Common myeloid progenitor, CD34-positive (primary cell): ENCODE measurements at places on chromosomes 12 and 14.

- DNase-seq: peak; percentile 47
Observed at GRCh38 chr12:123250471-123251383, 17.5 kb downstream of the MTRFR start.

DNA sequence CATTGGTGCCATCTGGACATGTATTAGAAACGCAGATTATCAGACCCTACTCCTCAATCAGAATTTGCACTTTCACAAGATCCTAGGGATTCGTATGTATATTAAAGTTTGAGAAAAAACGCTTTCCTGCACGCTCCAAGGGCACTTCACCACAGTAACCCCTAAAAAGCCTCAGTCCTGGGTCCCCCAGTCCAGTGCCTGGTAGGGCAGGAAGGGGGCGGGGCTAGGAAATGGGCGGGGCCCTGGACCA, 369 bp downstream of the DEPDC4 start:
- DNase-seq: no peak

- no peak for DNase-seq
Observed at GRCh38 chr12:32116897-32117296, 10.2 kb downstream of the BICD1 start.

DNA sequence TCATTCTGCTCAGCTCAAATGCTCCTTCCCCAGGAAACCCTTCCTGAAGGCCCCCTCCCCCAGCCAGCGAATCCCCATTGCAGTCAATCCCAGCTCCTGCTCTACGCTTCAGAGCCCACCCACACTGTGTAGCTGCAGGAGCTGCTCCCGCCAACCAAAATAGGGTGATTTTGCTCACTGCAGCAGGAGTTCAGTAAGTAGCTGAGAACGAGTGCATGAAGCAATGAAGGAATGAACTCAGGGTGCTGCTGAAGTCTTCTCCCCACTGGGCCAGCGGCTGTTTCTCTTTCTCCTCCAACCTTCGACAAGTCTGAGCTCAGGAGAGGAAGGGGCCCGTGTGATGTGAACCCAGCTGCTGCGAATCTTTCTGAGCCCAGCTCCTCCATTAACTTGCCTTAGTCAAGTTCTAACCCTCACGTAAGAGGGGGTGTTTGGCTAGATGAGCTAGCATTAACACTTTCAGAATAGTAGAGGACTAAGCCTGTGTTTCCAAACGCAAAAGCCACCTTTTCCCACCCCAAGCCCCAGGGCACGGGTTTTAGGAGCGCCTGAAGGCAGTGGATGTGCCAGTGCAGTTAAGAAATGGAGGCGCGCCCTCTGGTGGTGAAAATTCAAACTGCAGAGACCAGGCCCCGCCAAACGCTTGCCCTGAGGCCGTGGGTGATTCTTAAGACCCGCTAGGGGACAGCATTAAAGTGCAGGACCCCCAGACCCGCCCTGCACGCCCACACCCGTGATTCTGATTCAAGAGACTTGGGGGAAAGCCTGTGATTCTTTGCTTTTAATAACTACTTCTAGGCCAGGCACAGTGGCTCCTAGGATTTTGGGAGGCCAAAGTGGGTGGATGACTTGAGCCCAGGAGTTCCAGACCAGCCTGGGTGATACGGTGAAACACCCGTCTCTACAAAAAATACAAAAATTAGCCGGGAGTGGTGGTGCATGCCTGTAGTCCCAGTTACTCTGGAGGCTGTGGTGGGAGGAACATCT, 11.9 kb upstream of the SERPINA4 start:
- DNase-seq: peak; percentile 49

GRCh38 chr14:66111891-66112290, 374.3 kb upstream of the CCDC196 start:
- no peak for DNase-seq

DNA sequence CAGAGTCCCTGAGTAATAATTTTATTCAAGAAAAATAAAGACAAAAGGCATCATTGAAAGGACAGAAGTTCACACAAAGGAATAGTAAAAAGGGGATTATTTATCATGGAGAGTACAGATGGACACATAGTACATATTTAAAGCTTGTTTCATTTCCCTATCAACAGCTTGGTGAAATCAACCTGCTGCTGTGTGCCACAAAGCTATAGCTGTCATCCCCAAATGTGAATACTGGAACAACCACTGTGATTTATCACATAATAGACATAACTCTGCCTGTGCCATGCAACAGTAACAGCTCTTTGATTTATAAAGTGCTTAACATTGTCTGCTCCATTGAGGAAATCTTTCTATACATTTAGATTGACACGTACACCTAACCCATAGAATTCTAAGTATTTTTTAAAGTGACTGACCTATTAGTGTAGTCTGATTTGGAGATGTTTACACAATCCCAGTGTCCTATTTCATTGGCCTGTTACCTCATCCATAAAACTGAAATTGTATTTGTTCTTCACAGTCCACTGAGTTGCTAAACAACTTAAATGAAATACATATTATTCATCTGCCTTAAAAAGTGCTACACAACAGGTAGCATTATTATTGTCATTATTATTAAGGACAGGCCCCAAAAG, 3.3 kb downstream of the NEMF start:
- DNase-seq: no peak

DNA sequence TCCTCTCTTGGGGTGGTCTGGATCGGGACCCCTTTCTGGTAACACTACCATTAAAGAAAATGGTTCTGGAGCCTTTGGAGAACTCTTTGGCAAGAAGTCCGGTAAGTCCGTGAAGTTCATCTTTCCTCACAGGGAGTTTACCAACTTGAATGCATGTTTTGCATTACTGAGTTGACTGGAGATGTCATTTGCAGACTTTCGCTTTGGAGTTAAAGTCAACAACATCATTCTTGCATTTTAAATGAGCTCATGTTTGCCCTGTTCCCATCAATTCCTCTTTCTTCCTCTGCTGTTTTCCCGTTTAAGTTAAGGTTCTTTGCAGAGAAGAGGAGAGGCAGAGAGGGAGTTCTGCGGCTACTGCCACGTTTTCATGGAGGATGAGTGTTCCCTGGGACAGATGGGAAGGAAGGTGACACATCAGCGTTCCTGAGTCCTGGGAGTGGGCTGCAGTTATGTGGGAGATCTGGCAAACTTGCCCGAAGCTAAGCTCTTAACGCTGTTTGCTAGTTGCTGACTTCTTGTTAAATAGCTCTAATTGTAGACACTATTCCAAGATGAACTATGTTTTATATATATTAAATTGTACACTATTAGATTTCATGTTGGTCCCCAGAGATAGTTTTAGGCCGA, 18.8 kb upstream of the PRICKLE1 start:
- DNase-seq: no peak

DNA sequence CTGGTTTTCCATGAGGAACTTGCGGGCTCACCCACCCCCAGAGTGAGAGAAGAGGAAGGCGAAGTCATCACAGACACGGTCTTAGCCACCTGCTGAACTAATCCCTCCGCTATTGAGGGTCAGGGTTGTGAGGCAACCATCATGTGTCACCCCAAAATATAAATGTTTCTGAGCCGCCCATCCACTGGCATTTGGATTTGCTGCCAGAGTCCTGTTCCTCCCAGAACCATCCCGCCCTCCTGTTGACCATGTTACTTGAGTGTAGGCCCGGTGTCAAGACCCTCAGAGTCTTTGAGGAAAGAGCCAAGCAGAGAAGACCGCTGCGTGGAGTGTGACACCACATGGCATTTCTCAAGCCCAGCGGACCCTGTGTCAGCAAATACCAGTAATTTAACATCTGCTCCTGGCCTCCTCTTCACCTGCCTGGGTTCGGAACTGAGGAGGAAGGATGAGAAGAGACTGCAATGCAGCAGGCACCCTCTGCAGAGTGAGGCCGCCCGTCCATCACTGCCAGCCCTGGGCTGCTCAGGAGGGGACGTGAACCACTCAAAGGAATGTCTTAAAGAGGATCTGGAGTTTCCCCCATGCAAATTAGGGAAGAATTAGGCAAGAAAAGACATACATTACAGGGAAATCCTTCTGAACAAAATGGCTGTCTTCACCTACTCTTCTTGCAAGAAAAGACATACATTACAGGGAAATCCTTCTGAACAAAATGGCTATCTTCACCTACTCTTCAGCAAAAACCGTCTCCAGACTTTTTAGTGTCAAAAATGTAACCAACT, 100.4 kb downstream of the FBXL14 start:
- no peak for DNase-seq

- DNase-seq: no peak
Observed at GRCh38 chr12:117485984-117486839, 124.8 kb upstream of the NOS1 start.

DNA sequence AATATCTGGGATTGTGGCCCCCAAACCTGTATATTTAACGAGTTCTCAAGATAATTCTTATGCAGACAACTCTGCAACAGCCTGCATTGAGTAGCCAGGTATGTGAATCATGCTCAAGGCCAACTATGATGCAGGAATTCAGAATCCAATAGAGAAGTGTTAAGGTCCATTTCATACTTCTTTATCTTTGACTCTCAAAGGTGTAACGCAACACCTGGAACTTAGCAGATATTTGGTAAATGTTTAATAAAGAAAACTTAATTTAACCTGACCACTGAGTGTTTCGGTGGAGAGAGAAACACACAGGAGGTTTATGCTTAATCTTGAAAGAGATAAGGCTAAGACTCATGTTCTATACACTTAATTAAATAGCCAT, 156.5 kb upstream of the PLEKHG7 start:
- DNase-seq: no peak

- DNase-seq: no peak
Observed at GRCh38 chr12:23929906-23930305, 19.6 kb downstream of the SOX5 start.

- no peak for DNase-seq
Observed at GRCh38 chr14:92679246-92679645, 69.2 kb downstream of the LGMN start.

DNA sequence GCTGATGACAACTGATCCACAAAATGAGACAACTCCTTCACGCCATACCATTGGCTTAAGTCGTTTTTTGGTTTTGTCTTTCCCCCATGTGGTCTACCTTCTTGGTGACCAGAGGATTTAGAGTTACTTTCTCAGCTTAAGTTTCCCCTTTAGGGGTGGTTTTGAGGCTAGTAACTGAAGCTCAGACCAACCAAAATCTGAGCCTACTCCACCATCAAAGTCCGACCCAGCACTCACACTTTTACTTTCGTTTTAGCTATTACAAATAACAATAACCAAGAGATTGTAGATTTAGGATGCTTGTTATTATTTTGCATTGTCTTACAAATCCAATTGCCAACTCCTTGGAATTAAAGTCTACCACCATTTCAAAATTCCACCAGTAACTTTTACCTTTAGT, 130.6 kb upstream of the MDM1 start:
- DNase-seq: no peak

- no peak for DNase-seq
Observed at GRCh38 chr12:89765959-89766824, 57.6 kb upstream of the ATP2B1 start.

GRCh38 chr14:93741556-93742230, 46.6 kb downstream of the PRIMA1 start:
- no peak for DNase-seq

- no peak for DNase-seq
Observed at GRCh38 chr14:101458741-101459550, 102.3 kb upstream of the DIO3 start.

DNA sequence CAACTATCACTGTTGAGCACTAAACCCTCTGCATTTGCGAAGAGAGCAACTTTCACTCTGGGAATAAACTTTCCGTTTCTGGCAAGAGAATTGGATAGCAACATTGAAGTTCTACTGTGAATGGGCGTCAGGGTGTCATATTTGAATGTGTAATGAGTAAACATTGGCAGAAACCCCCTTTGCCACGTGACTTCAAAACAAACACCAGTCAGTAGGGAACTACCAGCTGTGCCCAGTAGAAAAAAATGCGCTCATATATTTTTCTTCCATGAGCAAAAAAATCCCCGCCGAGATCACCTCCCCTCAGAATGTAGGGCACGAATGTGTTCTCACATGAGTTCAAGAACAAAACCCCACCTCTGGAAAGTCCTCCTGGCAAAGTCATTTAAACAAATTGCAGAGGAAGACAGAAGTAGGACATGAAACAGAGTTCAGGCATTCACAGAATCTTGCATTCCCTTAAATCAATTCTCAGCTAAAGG, 80.6 kb downstream of the BTG1 start:
- DNase-seq: no peak

DNA sequence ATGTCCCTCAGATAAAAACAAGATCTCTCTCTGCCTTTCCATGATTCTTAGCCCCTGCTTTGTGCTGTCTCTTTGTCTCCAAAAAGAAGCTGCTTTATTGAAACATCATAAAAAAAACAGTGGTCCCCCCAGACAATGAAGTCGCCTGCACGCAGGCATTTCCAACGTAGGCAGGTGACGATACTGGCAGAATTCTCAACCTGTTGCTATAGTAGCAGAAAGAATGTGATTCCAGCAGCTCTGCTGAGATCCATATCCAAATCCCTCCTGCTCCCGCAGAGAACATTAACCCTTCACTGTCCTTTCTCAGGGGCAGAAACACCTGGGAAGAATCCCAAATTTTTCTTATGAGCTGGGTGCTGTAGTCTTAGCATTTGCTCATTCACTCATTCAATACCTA, 84.8 kb downstream of the STON2 start:
- DNase-seq: no peak

DNA sequence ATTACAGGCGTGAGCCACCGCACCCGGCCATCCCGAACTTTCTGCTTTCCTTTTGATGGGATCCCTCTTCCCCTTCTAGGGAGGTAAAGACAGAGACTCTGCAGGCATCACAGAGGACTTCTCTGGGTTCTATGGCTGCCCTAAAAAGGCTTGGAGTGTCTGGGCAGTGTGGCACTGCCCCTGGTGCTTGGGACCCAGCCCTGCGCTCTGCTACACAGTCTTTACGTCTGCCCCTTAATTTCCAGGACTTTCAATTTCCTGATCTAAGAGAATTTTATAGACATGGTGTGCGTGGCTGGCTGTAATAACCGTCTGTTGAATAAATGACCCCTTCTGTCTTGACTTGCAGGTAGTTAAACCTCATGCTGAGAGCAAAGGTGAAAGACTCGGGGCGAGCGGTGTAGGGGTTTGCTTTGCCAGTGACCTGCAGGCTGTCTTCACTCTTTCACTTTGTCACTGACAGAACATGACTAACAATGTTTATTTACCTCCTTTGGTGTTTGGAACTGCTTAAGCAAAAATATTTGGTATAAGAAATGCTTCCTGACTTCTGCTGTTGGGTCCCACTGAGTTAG, 110.9 kb upstream of the MAP1LC3B2 start:
- no peak for DNase-seq

DNA sequence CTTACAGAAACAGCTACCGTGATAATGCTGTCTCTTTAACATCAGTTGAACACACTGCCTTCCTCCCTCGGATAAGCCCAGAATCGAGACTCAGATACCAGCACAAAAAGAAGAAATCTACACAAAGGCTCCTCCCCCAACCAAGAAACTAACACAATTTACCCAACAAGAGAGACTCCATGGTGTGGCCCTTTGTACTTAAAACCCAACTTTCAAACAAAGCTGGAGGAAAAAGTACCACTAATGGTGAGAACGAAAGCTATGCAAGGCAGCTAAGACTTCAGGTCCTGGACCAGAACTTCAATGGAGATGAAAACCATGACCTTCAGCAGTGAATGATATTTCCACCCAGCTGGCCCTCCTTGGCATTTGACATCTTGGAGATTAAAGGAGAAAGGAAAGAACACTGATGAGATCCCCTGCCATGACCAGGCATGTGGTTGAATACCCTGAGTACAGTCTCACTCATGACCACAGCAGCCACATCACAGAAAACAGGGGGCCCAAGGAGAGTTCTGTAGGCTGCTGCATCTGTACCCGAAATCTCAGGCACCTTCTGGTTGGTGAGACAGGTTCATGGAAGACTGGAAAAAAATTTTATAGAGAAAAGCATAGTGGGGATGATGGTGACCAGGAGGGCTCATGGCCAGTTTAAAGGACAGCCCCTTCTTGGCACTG, 36.7 kb downstream of the RBM19 start:
- DNase-seq: no peak
